ENCODE measurements at places on chromosomes 2 and 18. TPM values are rescaled to one million over a fixed set of nuclear protein-coding genes. Genes with fewer than 3 reads are reported as not detected.

GRCh38 chr18:72541871-72542332, 2.2 kb downstream of the CBLN2 start:
- DNase-seq: no peak

GRCh38 chr2:5482929-5483331, 209.3 kb upstream of the SOX11 start:
- DNase-seq: no peak

DNA sequence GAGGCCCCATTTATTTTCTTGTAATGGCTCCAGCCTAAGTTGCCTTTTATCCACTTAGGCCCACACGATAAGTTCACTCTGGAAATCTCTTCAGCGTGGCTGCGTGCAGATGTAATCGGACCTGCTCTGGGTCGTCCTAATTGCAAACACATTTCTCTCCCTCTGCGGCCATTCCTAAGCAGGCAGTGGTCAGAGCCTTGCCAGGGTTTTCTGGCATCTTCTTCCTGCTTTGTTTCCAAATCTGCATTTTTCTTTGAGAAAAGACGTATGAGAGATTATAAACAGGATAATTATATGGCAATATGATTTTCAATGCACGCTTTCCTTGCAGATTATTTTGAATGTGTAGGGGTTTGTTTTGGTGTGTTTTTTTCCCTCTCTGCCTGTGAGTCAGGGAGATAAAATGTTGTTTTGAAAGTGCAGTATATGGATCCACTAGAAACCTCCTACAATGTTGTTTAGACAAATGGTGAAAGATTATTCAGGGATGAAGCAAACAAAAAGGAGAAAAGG, 239.4 kb upstream of the TANK start:
- no peak for DNase-seq

GRCh38 chr2:226796012-226796839, 3.4 kb downstream of the IRS1 start:
- no peak for DNase-seq

GRCh38 chr2:204892506-204893255, 347.4 kb downstream of the PARD3B start:
- DNase-seq: no peak

- DNase-seq: no peak
Measured at GRCh38 chr2:224349396-224349795, 52.5 kb downstream of the FAM124B start.

- DNase-seq: no peak
Measured at GRCh38 chr2:229974266-229974665, 52.0 kb downstream of the FBXO36 start.

GRCh38 chr2:118847762-118848172, 319 bp upstream of the EN1 start:
- no peak for DNase-seq

GRCh38 chr2:121130301-121130850, 154.6 kb downstream of the TFCP2L1 start:
- no peak for DNase-seq

- DNase-seq: no peak
Measured at GRCh38 chr2:59276033-59276432, 1034.9 kb upstream of the FANCL start.

DNA sequence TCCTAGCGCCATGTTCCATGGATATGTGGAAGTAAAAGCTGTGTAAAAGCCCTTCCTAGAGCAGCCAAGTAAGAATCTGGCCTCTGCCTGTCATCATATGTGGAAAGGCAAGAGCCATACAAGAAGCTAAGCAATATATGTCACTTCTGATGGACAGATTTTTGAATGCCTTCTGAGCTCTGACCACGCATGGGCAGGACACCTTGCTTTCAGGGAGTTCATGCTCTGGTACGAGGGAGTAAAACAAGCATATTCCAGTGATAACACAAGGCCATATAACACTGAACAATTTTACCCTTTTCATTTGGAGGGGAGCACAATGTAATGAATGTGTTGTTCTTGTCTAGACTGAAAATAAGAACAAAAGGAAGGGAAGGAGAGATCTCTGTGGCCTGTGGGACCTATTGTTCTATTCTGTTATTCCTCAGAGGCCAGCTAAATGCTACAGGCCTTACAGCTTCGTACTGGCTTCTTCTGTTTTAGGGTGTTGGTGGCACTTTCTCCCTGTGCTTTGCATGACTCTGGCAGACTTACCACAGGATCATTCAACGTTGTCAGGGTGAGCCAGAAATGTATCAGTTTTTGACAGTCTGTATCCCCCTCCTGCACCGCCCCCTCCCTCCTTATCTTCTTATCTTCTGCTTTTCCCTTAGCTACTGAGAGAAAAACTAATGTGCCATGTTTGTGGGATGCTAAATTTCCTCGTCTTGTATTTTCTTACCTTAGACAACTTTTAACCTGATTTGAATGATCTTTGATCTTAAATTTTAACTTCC, 99.5 kb downstream of the MAP4K4 start:
- DNase-seq: no peak

- DNase-seq: no peak
Measured at GRCh38 chr18:66615176-66615575, 11.3 kb upstream of the CDH19 start.

DNA sequence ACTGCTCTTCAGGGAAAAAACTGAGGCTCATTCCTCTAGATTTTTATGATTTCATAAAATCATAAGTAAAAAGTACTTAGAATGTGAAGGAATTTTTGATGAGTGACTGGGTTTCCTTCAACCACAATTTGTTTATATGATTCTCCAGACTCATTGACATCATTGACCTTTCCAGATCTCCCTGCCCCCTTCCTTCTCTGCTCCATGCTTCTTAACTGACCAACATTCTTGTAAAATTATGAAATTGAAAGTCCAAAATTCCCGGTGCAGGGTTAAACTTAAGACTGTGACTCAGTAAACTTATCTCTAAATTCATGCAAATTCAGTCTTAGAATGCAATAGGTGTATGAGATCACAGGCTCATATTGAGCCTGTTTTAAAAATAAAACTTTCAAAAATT, 648.9 kb downstream of the TDRD15 start:
- no peak for DNase-seq

CROCC2 gene
- total RNA-seq: under 0.01 TPM

SNRNP27 gene
- total RNA-seq: 41.6 TPM

ABCG8 gene
- total RNA-seq: 0.31 TPM

MOGAT1 gene
- not detected for total RNA-seq

MAB21L4 gene
- total RNA-seq: not detected

PRSS56 gene
- total RNA-seq: not detected

DHRS9 gene
- 0.94 TPM for total RNA-seq

INHBB gene
- 5.0 TPM for total RNA-seq

ALPP gene
- not detected for total RNA-seq

CD207 gene
- not detected for total RNA-seq

FKBP1B gene
- 60.0 TPM for total RNA-seq
